NCI-H1105 (cell line): ENCODE measurements at places on chromosomes 7 and 10.
A peak's percentile ranks its signal among the peaks of the same experiment; 100 is the strongest.

DNA sequence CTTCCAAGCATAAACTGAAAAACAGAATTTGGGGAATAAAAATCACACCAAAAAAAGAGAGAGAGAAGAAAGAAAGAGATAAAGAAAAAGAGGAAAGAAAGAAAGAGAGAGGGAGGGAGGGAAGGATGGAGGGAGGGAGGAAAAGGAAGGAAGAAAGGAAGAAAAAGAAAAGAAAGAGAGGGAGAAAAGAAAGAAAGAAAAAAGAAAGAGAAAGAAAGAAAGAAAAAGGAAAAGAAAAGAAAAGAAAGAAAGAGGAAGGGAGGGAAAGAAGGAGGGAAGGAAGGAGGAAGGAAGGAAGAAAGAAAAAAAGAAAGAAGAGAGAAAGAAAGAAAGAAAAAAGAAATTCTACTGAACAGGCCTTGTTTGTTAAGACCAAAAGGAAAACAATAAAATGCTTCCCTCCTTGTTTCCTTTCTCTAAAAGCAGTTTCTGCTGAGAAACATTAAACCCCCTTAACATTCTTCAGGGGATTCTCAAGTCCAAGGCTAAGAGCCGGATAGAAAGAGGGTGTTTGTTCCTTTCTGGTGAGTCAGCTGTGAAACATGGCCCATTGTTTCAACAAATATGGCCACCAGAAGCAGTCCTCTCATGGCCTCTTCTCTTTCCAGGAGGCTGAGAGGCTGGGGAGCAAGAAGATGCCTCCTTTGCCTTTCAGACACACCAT, 46.9 kb upstream of the GPAM start:
- no peak for DNase-seq

- no peak for DNase-seq
Measured at GRCh38 chr7:136000288-136000913, 23.2 kb upstream of the MTPN start.

DNA sequence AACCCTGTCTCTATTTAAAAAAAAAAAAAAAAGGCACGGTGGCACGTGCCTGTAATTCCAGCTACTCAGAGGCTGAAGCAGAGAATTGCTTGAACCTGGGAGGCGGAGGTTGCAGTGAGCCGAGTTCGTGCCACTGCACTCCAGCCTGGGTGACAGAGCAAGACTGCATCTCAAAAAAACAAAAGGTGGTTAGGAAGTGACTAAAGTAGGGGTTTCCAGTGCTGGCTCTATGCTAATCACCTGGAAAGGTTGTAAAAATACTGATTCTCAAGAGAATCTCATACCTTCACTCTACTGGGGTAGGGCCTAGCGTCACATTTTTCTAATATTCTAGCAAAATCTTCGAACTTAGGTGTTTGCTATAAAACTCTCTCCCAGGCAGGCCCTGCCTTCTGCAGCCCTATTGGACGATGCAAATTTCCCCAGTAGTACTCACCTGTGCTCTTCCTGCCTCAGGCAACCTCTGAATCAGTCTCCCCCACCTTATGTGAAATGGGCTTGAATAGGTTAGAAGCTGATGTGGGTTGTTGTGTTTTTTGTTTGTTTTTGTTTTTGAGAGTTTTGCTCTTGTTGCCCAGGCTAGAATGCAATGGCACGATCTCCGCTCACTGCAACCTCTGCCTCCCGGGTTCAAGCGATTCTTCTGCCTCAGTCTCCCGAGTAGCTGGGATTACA, 3.5 kb downstream of the ZP3 start:
- DNase-seq: no peak

DNA sequence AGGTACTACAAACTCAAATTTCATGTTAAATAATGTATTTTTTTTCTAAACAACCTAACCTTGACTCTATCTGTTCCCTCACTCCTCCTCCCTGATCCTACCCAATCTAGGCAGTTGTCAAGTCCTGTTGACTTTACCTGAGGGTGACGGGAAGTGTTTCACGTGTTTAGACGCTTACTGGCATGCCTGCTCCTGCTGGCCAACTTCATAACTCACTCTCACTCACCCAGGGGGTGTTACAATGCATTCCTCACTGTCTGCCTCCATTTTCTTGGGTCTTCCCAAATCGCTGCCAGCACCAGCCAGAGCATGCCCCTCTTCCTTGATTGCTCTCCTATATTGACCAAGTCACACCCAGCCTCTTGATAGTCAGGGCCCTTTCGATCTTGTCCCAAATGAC, 28.3 kb downstream of the CRCP start:
- no peak for DNase-seq

GRCh38 chr10:1644191-1644711, 93.1 kb downstream of the ADARB2 start:
- DNase-seq: no peak

DNA sequence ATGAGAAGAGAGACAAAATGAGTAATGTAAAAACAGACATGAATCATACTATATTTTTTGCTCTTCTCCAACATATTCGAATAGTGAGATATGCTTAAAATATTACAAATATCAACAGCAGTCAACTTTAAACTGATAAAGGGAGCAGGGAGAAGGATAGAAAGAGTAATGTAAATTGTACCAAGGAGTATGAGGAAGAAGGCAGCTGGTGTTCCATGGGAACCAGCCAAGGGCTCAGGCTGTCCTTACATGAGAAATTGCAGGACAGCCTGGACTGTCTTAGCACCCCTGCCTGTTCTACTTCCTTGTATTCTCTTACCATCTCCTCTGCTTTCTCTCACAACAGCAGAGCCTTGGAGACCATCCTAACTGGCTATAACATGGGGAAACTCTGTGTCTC, 128.7 kb downstream of the TSPAN12 start:
- no peak for DNase-seq

GRCh38 chr7:33666531-33666930, 238.8 kb upstream of the BMPER start:
- DNase-seq: no peak

- DNase-seq: no peak
Measured at GRCh38 chr7:69736126-69736810, 138.0 kb downstream of the AUTS2 start.

DNA sequence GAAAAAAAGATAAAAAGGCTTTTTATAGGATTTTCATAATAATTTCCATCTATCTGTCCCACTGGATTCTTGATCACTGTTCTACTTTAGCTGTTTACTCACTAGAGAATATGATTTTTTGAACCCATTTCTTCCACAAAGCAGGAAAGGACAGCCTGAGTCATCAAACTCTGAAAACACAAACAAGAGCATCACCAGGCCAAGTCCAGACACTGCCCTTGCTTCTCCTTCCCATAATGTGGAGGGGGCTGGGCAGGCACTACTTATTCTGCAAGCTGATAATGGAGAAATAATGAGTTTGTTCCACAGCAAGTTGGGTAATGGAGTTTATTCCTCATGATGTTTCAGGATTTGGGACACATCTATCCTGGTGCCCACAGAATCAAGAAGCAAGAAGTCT, 13.0 kb upstream of the KCNIP2 start:
- no peak for DNase-seq

- no peak for DNase-seq
Measured at GRCh38 chr10:21363092-21363730, 162.3 kb downstream of the SKIDA1 start.

- no peak for DNase-seq
Measured at GRCh38 chr10:43820663-43821062, 172.0 kb upstream of the ZNF32 start.

DNA sequence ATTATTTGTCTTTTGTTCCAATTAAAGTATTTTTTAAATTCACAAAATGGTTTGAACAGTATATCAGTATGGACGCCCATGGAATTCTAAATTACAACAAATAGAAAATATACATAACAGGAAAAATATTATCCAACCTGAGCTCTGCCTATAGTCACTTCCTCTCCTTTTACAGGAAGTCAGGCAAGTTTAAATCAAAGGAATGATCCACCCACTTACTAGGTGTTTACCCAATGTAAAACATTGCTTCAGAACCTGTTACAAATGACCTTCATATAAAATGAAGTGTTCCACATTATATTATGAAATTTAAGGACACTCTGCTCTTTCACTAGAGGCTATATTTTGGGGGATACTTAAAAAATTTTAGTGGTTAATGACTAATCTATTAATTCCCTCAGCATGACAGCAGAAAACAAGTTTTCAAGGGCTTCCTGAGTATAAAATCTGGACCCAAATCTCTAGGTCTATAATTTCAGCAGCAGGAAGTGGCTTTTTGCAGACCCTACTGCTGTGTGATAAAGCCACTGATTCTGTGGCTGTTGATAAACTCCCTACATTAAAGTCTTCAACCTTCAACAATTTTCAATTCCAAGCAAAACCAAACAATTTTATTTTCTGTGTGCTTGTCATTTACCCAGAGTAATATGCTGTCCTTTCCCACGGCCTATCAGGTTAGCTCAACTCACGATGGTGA, 722.6 kb downstream of the GATA3 start:
- DNase-seq: no peak

DNA sequence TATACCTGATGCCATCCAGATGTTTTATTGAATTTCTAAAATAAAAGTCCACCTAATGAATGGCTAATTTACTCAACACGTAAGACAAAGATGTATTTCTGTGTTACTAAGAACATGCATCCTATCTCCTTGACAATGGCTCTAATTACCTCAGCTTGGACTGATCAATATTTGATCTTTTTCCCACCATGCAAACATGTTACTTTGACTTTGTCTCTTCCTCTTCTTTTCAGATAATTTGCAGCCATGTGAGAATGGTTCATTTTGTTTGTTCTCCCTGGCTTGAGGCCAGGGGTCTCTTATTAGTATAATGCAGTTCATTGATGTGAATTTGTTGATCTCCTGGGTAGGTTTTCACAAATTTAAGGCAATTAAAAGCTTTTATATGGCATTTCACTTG, 302.1 kb downstream of the ADK start:
- DNase-seq: peak; percentile 36
